ENCODE measurements at places on chromosomes 6 and 20.

DNA sequence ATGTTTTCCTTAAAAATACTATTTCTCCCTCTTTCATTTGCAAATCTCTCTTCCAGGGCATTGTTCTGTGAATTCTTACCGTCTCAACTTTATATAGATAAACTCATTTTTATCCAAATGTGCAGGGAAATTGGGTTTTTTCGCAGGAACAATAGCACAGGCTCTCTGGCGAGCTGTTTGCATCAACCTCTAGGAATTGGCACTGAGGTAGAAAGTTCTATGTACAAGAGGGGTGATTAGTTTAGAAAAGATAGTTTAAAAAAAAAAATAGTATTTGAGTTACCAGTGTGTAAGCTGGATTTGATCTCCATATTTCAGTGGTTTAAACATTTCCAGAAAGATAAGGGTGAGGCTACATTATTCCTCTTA is 129.7 kb upstream of the BTN3A2 start:
- no peak for DNase-seq

DNA sequence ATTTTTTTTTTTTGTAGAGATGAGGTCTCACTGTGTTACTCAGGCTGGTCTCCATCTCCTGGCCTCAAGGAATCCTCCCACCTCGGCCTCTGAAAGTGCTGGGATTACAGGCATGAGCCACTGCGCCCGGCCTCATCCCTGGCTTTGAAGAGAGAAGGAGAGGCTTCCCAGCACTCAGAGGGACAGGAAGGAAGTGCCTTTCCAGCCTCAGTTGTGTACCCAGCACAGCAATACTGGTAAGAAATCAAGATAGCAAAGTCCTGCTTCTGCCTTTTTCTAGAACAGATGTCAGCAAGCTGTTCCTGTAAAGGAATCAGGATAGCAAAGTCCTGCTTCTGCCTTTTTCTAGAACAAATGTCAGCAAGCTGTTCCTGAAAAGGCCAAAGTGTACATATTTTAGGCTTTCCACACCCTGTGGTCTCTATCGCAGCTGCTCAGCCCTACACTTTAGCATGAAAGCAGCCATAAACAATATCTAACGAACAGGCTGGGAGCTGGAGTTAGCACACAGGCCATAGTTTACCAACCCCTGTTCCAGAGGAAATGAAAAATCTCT is 6.3 kb upstream of the PLTP start:
- no peak for DNase-seq

DNA sequence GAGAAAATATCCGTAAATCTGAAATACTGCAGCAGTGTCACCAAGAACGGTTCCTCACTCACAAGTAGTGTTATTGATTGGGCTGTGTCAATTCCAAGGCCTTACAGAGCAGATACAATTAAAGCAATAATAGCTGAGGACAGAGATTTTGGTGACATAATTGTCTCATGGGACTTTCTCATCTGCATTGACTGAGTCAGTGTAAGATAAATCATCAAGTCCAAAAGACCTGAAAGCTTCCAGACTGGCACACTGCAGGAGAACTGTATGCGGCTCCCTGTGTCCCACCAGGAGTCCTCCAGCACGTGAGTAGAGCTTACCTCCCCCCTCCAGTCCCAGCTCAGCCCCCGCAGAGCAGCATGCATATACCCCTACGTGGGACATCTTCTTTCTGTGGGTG is 655.2 kb upstream of the ARID1B start:
- DNase-seq = no peak

- DNase-seq = no peak
Observed at GRCh38 chr6:133707456-133707855, 181.5 kb upstream of the TCF21 start.

- DNase-seq = no peak
Observed at GRCh38 chr6:148497257-148497656, 154.6 kb downstream of the SASH1 start.

All from activated CD4-positive, alpha-beta T cell treated with anti-CD3 and anti-CD28 coated beads for 48 hours (primary cell).